ENCODE measurements at places on chromosomes 7 and 10. TPM values are rescaled to one million over a fixed set of nuclear protein-coding genes. Genes with fewer than 3 reads are reported as not detected.
A peak's percentile ranks its signal among the peaks of the same experiment; 100 is the strongest.

GRID2IP gene
- 1.4 TPM for total RNA-seq

HOGA1 gene
- 7.9 TPM for total RNA-seq

IRF5 gene
- 11.4 TPM for total RNA-seq

AP4M1 gene
- 12.1 TPM for total RNA-seq

TRPV6 gene
- total RNA-seq: 1.7 TPM

STAMBPL1 gene
- total RNA-seq: 9.5 TPM

CCL26 gene
- not detected for total RNA-seq

ZNF107 gene
- 7.7 TPM for total RNA-seq

- no peak for DNase-seq
- H3K36me3 ChIP-seq: no peaks in the 10 kb centered on the region
- H3K27me3 ChIP-seq: peaks cover 58% of the 10 kb centered on the region
Measured at GRCh38 chr7:19620470-19620869, 88.4 kb downstream of the POLR1F start.

GRCh38 chr7:138746073-138746472 is 44.9 kb upstream of the SVOPL start:
- H3K27ac ChIP-seq: no peak overlapping the region
- no peaks in the 10 kb centered on the region for H3K36me3 ChIP-seq
- H3K4me1 ChIP-seq: peaks cover 17% of the 10 kb centered on the region
- no peak for DNase-seq

DNA sequence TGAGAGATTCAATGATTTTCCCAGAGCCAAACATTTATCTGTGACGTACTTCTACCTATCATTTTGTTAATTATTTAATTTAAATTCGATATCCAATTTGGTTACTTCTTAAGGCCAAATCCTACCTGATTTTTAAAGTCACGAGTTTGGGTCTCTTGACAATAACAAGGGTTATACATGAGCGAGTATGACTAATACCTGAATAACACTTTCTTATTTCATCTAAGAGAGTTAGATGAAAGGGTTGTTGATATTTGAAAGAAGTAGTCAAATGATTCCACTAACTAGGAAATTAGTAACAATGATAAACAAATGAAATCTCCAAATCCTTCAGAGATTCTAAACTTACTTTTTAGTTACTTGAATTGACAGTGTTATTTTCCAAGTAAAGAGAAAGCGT is 1086.9 kb downstream of the XPNPEP1 start:
- no peaks in the 10 kb centered on the region for H3K36me3 ChIP-seq
- no peaks in the 10 kb centered on the region for H3K27me3 ChIP-seq
- no peak for DNase-seq
- no peak overlapping the region for H3K4me3 ChIP-seq
- no peaks in the 10 kb centered on the region for H3K4me1 ChIP-seq
- H3K27ac ChIP-seq: no peak overlapping the region

- H3K36me3 ChIP-seq: no peaks in the 10 kb centered on the region
- no peak overlapping the region for H3K27ac ChIP-seq
- H3K4me3 ChIP-seq: no peak overlapping the region
- DNase-seq: no peak
- no peaks in the 10 kb centered on the region for H3K27me3 ChIP-seq
- H3K4me1 ChIP-seq: peaks cover 6% of the 10 kb centered on the region
Measured at GRCh38 chr7:91128683-91129348, 135.4 kb upstream of the FZD1 start.

DNA sequence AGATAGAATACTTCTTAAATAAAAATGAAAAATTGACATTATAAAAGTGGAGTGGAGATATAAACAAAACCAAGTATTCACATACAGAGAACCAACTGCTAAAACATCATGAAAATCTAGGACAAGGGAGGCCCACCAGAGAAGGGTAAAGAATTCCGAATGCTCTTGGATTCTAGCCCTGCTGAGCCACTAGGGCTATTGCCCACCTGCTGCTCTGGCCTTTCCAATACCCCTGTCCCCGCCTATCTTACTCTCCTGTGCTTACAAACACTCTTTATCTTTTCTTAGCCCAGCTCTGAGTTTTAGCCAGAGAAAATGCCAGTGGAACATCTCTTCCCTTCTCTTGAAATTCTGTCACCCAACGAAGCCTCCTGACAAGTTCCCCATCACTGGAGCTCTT is 100.3 kb downstream of the MACC1 start:
- H3K4me1 ChIP-seq: peaks cover 22% of the 10 kb centered on the region
- DNase-seq: no peak
- H3K27ac ChIP-seq: no peak overlapping the region
- no peaks in the 10 kb centered on the region for H3K27me3 ChIP-seq
- peaks cover 16% of the 10 kb centered on the region for H3K36me3 ChIP-seq

DNA sequence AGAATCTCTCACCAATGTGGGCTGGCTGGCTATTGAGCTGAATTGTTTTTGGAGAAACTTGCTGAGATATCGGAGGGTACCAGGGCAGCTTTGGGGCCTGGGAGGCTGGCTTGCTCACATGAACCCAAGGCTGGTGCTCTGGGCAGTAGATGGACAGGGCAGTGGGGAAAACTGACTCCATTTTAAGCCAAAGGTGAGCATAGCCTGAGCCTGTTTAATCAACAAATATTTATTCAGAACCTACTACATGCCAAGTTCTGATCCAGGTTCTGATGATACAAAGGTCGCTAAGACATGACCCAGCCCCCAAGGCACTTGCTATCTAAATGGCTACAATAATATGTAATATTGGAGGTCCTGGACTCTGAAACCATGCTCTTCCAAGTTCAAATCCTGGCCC is 86.6 kb downstream of the BUB3 start:
- H3K27ac ChIP-seq: no peak overlapping the region
- no peak overlapping the region for H3K4me3 ChIP-seq
- H3K27me3 ChIP-seq: peaks cover 15% of the 10 kb centered on the region
- no peak for DNase-seq
- no peaks in the 10 kb centered on the region for H3K4me1 ChIP-seq

DNA sequence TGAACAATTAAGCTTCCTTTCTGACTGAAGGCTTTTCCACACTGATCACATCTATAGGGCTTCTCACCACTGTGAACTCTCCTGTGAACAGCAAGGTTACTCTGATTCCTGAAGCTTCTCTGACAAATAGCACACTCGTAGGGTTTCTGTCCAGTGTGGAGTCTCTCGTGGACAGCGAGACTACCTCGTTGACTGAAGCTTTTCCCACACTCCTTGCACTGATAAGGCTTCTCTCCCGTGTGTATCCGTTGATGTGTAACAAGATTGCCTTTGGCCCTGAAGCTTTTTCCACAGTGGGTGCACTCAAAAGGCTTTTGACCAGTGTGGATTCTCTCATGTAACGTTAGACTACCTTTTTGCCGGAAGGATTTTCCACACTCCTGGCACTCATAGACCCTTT is 4.4 kb downstream of the ZNF32 start:
- H3K27me3 ChIP-seq: no peaks in the 10 kb centered on the region
- H3K36me3 ChIP-seq: peaks cover 25% of the 10 kb centered on the region
- H3K4me3 ChIP-seq: no peak overlapping the region
- H3K27ac ChIP-seq: no peak overlapping the region
- H3K4me1 ChIP-seq: no peaks in the 10 kb centered on the region

- H3K36me3 ChIP-seq: peaks cover 4% of the 10 kb centered on the region
- H3K27me3 ChIP-seq: no peaks in the 10 kb centered on the region
- H3K4me3 ChIP-seq: no peak overlapping the region
- H3K27ac ChIP-seq: no peak overlapping the region
- no peak for DNase-seq
Measured at GRCh38 chr7:31413766-31414165, 73.2 kb upstream of the NEUROD6 start.

DNA sequence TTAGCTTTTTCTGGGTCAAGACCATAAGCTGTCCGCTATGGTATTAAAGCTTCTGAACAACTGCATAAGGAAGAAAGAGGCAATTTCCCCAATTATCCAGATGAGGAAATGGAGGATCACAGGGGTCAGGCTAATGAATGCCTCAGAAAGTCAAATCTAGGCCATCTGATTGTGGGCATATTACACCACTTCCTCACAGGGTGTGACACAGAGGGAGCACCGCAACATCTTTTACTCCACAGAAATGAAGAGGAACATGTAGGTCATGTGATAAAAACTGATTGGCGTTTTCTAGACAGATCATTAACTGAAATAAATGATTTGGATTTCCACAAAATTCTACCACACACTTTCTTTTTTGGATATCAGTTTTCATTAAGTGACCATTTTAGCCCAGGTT is 384.4 kb downstream of the PARD3 start:
- no peak for DNase-seq
- H3K36me3 ChIP-seq: peaks cover 28% of the 10 kb centered on the region
- H3K27me3 ChIP-seq: no peaks in the 10 kb centered on the region
- peak overlapping the region; percentile 28 for H3K4me3 ChIP-seq
- H3K4me1 ChIP-seq: peaks cover 76% of the 10 kb centered on the region

DNA sequence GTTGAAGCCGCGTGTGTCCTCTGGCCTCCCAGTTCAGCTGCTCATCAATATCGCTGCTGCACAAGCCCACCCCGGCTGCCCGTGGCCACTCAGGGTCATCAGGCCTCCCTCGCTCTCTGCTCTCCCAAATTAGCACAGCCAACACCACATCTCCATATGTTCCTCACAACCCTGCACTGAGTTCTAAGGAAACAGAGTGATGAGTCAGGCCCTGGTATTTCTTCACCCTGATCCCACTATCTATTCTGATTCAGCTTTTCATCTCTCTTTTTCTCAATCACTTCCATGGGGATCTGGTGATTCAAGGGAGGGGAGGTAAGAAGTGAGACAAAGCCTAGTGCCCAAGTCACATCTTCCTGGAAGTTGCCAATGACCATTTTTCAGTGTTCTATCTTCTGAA is 23.8 kb downstream of the CYTH3 start:
- no peak for DNase-seq
- no peak overlapping the region for H3K27ac ChIP-seq
- H3K4me3 ChIP-seq: no peak overlapping the region
- H3K36me3 ChIP-seq: no peaks in the 10 kb centered on the region
- H3K4me1 ChIP-seq: peaks cover 30% of the 10 kb centered on the region

DNA sequence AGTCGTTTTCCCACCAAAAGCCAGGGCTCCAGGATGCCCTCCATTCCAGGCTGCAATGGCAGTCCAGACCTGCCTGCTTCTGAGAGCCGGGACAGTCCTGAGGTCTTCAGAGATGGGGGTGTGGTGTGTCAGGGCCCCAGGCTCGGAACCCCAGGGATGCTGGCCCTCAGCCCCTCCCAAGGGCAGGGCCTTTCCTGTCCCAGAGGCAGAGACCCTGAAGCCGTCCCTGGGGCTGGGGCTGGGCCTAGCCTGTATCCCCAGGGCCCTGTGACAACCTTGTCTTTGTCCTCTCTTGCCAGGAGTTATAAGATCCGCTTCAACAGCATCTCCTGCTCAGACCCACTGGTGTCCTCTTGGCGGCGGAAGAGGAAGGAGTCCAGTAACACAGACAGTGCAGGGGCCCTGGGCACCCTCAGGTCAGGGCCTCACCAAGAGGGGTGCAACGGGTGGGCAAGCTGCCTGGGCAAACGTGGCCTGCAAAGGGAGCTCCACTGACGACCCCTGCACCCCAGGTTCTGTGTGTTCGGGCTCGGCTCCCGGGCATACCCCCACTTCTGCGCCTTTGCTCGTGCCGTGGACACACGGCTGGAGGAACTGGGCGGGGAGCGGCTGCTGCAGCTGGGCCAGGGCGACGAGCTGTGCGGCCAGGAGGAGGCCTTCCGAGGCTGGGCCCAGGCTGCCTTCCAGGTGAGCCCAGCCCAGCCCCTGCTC is 15.9 kb downstream of the NOS3 start:
- H3K27ac ChIP-seq: no peak overlapping the region
- no peaks in the 10 kb centered on the region for H3K36me3 ChIP-seq
- H3K4me1 ChIP-seq: peaks cover 9% of the 10 kb centered on the region
- DNase-seq: no peak

DNA sequence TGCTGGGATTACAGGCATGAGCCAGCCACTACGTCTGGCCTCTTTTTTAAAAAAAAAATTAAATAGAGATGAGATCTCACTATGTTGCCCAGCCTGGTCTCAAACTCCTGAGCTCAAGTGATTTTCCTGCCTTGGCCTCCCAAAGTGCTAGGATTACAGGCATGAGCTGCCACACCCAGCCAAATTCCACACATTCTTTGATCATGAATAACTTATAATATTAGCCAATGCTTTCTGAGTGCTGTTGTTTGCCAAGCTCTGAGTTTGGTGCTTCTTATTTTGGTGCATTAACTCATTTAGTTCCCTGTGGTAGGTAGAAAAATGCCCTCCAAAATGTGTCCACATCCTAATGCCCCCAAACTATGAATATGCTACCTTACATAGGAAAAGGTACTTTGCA is 47.2 kb upstream of the MKI67 start:
- no peak overlapping the region for H3K27ac ChIP-seq
- peak; percentile 11 for DNase-seq
- H3K4me3 ChIP-seq: no peak overlapping the region
- peaks cover 27% of the 10 kb centered on the region for H3K4me1 ChIP-seq
- H3K36me3 ChIP-seq: no peaks in the 10 kb centered on the region

GRCh38 chr10:78332657-78333056 is 299.0 kb downstream of the RPS24 start:
- no peaks in the 10 kb centered on the region for H3K4me1 ChIP-seq
- H3K4me3 ChIP-seq: no peak overlapping the region
- H3K27me3 ChIP-seq: peaks cover 98% of the 10 kb centered on the region
- no peaks in the 10 kb centered on the region for H3K36me3 ChIP-seq

- DNase-seq: peak; percentile 64
- no peaks in the 10 kb centered on the region for H3K4me1 ChIP-seq
- H3K27ac ChIP-seq: no peak overlapping the region
Measured at GRCh38 chr10:61733358-61733940, 70.7 kb downstream of the CABCOCO1 start.

GRCh38 chr10:75722609-75723008 is 291.2 kb downstream of the LRMDA start:
- peaks cover 23% of the 10 kb centered on the region for H3K27me3 ChIP-seq
- H3K4me1 ChIP-seq: no peaks in the 10 kb centered on the region
- no peak overlapping the region for H3K27ac ChIP-seq
- DNase-seq: no peak

- peak; percentile 33 for DNase-seq
- peaks cover 39% of the 10 kb centered on the region for H3K27me3 ChIP-seq
- peaks cover 16% of the 10 kb centered on the region for H3K36me3 ChIP-seq
- peaks cover 7% of the 10 kb centered on the region for H3K4me1 ChIP-seq
- H3K4me3 ChIP-seq: peak overlapping the region; percentile 70
Measured at GRCh38 chr10:102230264-102230860, 4.3 kb downstream of the ELOVL3 start.

- H3K4me1 ChIP-seq: peaks cover 19% of the 10 kb centered on the region
- H3K4me3 ChIP-seq: no peak overlapping the region
- DNase-seq: peak; percentile 78
- H3K36me3 ChIP-seq: peaks cover 23% of the 10 kb centered on the region
- H3K27ac ChIP-seq: peak overlapping the region; percentile 79
Measured at GRCh38 chr10:133258818-133259601, 17.7 kb downstream of the ADAM8 start.

- H3K27me3 ChIP-seq: no peaks in the 10 kb centered on the region
- H3K36me3 ChIP-seq: no peaks in the 10 kb centered on the region
- no peak overlapping the region for H3K27ac ChIP-seq
- no peak overlapping the region for H3K4me3 ChIP-seq
- DNase-seq: no peak
- H3K4me1 ChIP-seq: no peaks in the 10 kb centered on the region
Measured at GRCh38 chr7:27567266-27567665, 95.4 kb downstream of the HIBADH start.

- H3K4me3 ChIP-seq: no peak overlapping the region
- H3K27me3 ChIP-seq: no peaks in the 10 kb centered on the region
- H3K36me3 ChIP-seq: no peaks in the 10 kb centered on the region
Measured at GRCh38 chr10:109933984-109934565, 10.8 kb upstream of the XPNPEP1 start.
